Activated effector memory CD4-positive, alpha-beta T cell treated with Interleukin-2 at 50 U/mL for 16 hours (primary cell): ENCODE measurements at places on chromosomes 1 and 21.

- DNase-seq: no peak
These were observed 123.5 kb downstream of the TIAM1 start for GRCh38 chr21:31220575-31220974.

GRCh38 chr1:53619367-53620060, 119.5 kb downstream of the GLIS1 start:
- no peak for DNase-seq

DNA sequence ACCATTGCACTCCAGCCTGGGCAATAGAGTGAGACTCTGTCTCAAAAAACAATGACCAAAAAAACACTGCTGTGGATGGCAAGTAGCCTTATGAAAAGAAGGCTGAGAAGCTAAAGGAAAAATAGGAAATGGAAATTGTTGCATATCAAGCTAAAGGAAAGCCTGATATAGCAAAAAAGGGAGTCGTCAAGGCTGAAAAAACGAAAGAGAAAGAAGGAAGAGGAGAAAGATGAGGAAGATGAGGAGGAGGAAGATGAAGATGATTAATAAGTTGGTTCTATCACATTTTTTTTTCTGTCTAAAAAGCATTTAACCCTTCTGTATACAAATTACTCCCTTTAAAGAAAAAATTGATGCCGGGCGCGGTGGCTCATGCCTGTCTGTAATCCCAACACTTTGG, 10.2 kb upstream of the PRDX1 start:
- no peak for DNase-seq

- no peak for DNase-seq
These were observed 1.6 kb upstream of the KDF1 start for GRCh38 chr1:26961826-26962225.

DNA sequence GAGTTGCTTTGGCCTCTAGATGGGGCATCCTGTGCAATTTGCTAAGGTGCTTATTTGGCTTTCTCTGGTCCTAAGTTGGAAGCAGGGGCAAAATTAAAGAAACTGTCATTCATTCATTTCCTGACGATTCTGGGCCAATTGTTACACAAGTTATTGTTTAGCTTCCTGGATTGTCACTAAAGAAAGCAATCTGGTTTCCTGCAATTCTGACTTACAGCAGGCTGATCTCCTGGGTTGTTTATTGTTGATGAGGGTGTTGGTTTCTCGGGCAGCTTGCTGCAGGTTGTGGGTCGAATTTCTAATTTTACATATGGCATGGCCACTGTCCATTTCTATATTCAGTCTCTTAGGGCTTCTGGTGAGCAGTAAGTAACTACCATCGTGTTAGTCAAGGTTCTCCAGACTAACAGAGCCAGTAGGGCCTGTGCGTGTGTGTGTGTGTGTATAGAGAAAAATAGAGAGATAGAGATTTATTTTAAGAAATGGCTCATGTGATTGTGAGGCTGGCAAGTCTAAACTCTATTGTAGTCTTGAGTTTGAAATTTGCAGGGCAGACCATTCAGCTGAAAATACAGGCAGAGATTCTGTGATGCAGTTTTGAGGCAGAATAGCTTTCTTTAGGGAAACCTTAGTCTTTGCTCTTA, 30.4 kb downstream of the CTH start:
- no peak for DNase-seq

- DNase-seq: no peak
These were observed 10.1 kb upstream of the NTPCR start for GRCh38 chr1:232940262-232940661.

GRCh38 chr1:200180821-200181220, 153.3 kb downstream of the NR5A2 start:
- no peak for DNase-seq

DNA sequence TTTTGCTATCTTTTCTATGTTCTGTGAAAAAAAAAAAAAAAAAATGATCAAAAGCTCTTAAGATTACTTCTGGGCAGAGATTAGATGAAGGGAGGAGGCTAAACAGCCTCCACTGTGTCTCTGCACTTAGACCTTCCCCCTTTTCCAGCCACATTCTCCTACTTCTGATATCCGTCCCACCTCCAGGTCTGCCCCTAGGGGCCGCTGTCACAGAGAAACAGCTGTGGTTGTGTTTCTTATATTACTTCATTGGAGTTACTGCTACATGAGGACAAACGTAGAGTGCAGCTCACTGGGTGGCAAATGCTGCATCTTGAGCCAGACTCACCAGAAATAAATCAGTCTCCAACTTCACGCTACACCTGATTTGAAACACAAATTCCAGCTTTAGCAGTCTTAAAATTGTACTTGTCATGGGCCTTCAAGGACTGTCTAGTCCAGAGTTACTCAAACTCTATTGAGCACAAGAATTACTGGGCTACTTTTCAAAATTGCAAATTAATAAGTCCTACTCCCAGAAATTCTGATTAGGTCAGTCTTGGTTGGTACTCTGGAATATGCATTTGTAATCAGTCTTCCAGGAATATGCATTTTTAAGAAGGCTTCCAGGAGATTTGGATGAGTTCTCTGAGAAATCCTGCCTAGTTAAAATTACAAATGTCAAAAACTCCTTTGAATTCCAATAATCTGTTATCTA, 125.2 kb upstream of the PTBP2 start:
- no peak for DNase-seq

DNA sequence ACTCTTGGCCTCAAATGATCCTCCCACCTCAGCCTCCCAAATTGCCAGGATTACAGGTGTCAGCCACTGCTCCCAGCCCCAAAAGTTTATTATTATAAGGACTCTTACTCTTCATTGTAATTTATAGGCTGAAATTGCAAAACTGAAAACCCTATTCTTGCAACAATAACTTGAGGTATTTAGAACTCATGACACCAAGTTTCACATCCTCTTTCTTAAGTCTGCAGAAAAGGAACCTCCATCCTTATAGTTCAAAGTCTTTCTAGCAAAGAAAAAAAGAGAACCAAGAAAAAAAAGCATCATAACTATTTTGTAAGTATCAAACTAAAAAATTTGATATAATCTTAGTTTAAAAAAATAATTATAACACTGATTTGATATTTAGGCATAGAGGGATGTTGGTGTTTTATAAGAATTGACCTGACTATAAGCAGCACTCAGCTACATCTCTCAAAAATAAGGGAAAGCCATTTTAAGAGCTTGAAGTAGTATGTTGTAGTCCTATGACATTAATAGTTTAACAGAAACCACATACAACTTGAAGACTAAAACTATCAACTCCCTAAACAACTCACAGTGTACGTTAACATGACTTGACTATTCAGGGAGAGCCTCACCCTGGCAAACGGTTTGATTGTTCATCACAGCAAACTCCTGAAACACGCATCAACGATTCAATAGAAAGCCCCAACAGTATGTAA, 122.4 kb downstream of the AKT3 start:
- no peak for DNase-seq

DNA sequence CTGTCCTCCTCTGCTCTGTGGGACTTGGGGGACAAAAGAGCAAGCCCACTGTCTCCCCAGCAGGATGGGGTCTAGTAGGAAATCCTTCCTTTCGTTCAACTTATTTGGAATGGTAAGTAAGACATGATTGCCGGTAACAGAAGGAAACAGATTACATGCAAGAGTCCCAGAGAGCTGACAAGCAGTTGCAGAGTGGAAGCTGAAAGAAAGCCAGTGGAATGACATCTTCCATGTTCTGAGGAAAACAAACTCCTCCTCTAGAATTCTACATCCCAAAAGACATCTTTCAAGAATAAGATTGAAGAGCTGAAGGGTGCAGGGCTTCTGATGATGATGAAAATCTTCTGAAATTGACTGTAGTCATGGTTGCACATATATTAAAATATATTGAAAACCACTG, 619.4 kb downstream of the KIF26B start:
- no peak for DNase-seq

DNA sequence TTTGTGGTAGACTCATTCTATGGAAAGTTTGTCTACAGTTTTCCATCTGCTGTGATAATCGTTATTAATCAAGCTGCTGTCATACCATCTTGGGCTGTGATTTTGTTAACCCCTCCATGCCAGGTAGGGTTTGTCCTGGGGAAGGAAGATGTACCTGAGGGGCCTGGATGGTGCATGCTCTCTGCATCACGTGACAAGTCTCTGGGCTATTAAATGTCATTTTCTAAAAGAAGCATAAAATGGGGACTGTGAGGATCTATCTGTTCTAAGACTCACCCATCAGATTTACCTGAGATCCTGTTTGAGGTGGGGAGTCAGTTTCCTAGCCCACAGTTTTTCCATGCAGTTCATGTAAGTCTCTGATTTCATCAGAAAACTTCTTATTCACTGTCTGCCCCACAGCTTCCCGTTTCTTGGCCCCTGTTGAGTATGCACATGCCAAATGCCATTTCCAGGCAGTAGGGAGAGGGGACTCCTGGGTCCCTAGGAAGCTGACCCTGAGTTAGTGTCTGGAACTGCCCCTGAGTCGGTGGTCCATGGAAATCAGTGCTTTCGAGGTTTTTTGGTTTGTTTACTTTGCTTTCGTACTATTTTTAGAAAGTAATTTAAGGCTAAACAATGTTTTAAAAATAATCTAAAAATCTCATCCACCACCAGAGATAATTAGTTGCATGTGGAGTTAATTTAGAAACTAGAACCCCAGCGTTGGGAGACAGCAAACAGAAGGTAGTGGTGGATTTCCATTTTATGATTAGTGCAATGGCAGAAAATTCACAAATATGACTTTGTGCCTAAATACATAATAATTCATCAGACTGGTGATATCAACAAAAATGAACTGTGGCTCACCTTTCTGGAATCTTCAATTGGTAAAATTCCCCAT, 46.7 kb downstream of the ZBTB18 start:
- no peak for DNase-seq

- DNase-seq: no peak
These were observed 29.1 kb downstream of the SLC30A7 start for GRCh38 chr1:100924991-100925390.

DNA sequence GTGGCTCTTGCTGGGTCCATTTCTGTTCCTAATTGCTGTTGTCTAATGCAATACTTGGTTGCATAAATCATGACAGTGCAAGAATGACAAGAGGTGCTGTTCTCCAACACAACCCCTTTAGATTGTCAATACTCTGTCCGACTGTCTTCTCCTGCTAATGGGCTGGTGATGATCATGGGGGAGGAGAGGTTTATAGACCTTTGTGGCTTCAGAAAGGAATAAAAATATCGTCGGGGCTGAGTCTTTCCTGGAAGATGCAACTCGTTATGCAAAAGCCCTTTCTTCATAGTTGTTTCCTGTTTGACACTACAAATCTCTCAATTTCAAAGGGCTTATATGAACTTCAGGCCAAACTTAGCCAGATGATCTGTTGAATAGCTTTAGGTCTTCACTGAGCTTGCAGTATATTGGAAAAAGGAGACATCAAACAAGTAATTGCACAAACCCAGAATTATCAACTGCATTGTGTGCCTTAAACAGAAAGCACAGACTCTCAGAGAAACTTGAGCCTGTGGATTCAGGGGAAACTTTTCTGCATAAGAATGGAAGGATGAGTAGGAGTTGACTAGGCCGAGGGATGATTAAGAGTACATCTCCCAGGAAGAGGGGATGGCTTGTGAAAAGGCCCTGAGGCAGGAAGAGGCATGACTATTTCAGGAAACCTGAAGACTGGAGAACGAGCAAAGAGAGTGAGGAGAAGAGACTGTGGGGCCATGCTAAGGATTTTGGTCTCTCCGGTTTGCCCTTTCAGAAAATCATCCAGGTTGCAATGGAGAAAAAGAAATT, 107.6 kb downstream of the TSEN15 start:
- no peak for DNase-seq

GRCh38 chr1:53821380-53821779, 16.7 kb downstream of the NDC1 start:
- DNase-seq: no peak

- no peak for DNase-seq
These were observed 21.5 kb downstream of the CLSPN start for GRCh38 chr1:35748326-35748725.

DNA sequence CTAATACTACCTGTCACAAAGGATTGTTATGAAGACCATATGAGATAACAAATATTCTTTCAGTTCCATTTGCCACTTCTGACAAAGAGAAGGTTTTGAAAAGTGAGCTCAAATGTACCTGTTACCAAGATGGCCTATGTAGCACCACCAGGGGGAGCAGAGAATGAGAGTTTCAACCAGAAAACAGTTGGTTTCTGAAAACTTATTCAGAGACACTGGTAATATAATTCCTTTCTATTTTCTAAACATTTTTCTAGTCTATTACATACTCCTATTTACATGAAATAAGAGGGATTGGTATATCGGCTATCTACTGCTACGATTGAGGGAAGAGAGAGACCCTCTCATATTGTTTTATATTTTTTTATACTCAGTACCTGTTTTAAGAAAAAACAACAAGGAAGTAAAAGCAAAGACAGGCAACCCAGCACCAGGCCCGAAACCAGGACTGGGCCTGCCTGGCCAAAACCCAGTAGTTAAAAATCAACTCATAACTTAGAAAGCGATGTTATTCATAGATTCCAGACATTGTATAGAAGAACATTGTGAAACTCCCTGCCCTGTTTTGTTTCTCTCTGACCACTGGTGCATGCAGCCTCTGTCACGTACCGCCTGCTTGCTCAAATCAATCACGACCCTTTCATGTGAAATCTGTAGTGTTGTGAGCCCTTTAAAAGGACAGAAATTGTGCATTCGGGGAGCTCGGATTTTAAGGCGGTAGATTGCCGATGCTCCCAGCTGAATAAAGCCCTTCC, 48.3 kb downstream of the IL23R start:
- no peak for DNase-seq

GRCh38 chr1:66464802-66465201, 69.2 kb upstream of the SGIP1 start:
- DNase-seq: no peak

GRCh38 chr1:180239145-180240096, 9.4 kb downstream of the LHX4 start:
- DNase-seq: no peak

GRCh38 chr21:35026617-35027562, 22.2 kb downstream of the RUNX1 start:
- peak; percentile 85 for DNase-seq

- DNase-seq: no peak
These were observed 189.0 kb downstream of the URB2 start for GRCh38 chr1:229815076-229815475.

- DNase-seq: no peak
These were observed 99.5 kb downstream of the NGF start for GRCh38 chr1:115238336-115239147.

GRCh38 chr1:208499601-208500000, 255.4 kb upstream of the PLXNA2 start:
- DNase-seq: no peak

- peak; percentile 28 for DNase-seq
These were observed 51.7 kb downstream of the ITPKB start for GRCh38 chr1:226687426-226687825.

DNA sequence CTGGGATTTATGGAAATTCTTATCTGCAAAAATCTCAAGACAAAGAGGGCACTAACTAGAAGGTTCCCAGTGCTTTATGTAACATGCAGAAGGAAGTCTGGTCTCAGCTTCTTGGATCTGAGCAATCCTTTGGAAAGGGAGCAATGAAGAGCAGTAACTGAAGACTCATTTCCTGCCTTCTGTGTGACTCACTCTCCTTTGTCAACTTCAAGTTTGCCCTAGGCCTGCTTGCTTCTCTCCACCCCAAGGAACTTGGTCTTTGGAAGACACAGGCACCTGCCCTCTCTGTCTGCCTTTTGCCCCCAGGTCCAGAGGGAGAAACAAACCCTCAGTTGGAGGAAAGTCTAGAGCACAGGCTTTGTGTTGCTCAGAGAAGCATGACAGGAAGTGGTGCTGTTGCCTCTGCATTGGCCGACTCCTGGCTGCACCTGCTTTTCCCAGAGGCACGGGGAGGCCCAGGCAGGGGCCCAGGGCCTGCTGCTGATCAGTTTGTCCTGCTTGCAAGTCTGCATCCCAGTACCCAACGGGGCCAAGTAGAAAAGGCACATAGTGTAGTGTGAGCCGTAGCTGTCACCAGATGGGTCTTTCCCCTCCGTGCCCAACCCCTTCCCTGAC, 137.2 kb downstream of the DHRS3 start:
- peak; percentile 10 for DNase-seq

- no peak for DNase-seq
These were observed 2.2 kb downstream of the SHISA4 start for GRCh38 chr1:201890806-201891450.
